Regular cardiac myocyte (primary cell): ENCODE measurements at places on chromosomes 1 and 21. TPM values are rescaled to one million over a fixed set of nuclear protein-coding genes. Genes with fewer than 3 reads are reported as not detected.

Gene AK5
- total RNA-seq: 77.0 and 80.9 TPM in 2 replicates

Gene NUP210L
- total RNA-seq: under 0.01 and 0.28 TPM in 2 replicates

Gene ADAM30
- not detected in 2 replicates for total RNA-seq

Gene RSRP1
- 101 and 162 TPM in 2 replicates for total RNA-seq

Gene ANKRD65
- under 0.01 TPM in 2 replicates for total RNA-seq

Gene DPT
- total RNA-seq: under 0.01 TPM in 1 of 2 replicates, not detected in the other

Gene SLAMF1
- not detected in 2 replicates for total RNA-seq

Gene CDA
- total RNA-seq: 0.85 TPM in 1 of 2 replicates, not detected in the other

Gene ALX3
- total RNA-seq: not detected in 2 replicates

Gene CCDC185
- total RNA-seq: under 0.01 TPM in 1 of 2 replicates, not detected in the other

Gene LCE1F
- not detected in 2 replicates for total RNA-seq

Gene SHISAL2A
- under 0.01 TPM in 1 of 2 replicates, not detected in the other for total RNA-seq

Gene PRAMEF17
- not detected in 2 replicates for total RNA-seq

Gene PADI1
- under 0.01 and 0.28 TPM in 2 replicates for total RNA-seq

Gene GJA9
- not detected in 2 replicates for total RNA-seq

Gene FAM3B
- total RNA-seq: 0.28 TPM in 1 of 2 replicates, not detected in the other

Gene PGLYRP4
- total RNA-seq: not detected in 2 replicates

Gene GBP2
- 10.9 and 52.1 TPM in 2 replicates for total RNA-seq

Gene MX1
- 1.9 and 10.7 TPM in 2 replicates for total RNA-seq

Gene STUM
- under 0.01 TPM in 1 of 2 replicates, not detected in the other for total RNA-seq

Gene SYT14
- total RNA-seq: 1.2 and 2.0 TPM in 2 replicates

Gene TCEANC2
- 3.1 and 3.6 TPM in 2 replicates for total RNA-seq

Gene LCE2C
- total RNA-seq: not detected in 2 replicates

Gene LRRC39
- total RNA-seq: 0.38 and 1.4 TPM in 2 replicates

Gene ARHGEF10L
- total RNA-seq: 18.6 and 20.1 TPM in 2 replicates

Gene RGS8
- 0.28 TPM in 1 of 2 replicates, not detected in the other for total RNA-seq

Gene CFHR5
- total RNA-seq: not detected in 2 replicates

Gene RASAL2
- 20.1 and 27.9 TPM in 2 replicates for total RNA-seq

Gene KRTAP19-5
- total RNA-seq: not detected in 2 replicates

Gene RORC
- not detected in 2 replicates for total RNA-seq

Gene GIPC2
- total RNA-seq: 3.5 and 5.9 TPM in 2 replicates

Gene UQCRH
- 491 and 703 TPM in 2 replicates for total RNA-seq

Gene FHAD1
- total RNA-seq: 0.19 and 1.1 TPM in 2 replicates

Gene FAM167B
- 0.38 and 2.0 TPM in 2 replicates for total RNA-seq

Gene COL16A1
- total RNA-seq: 14.2 and 97.5 TPM in 2 replicates

Gene ZNF683
- total RNA-seq: not detected in 2 replicates

Gene C1QA
- total RNA-seq: not detected in 2 replicates

Gene TMEM79
- 1.3 and 1.4 TPM in 2 replicates for total RNA-seq

Gene HCN3
- total RNA-seq: 0.19 and 0.85 TPM in 2 replicates

Gene LYPLA2
- 29.3 and 52.0 TPM in 2 replicates for total RNA-seq

Gene PPIAL4G
- not detected in 2 replicates for total RNA-seq

Gene LDLRAD1
- total RNA-seq: not detected in 2 replicates

Gene CYP4X1
- total RNA-seq: under 0.01 and 1.7 TPM in 2 replicates

Gene HES3
- not detected in 2 replicates for total RNA-seq

Gene FAM43B
- total RNA-seq: 0.28 TPM in 1 of 2 replicates, not detected in the other

Gene GOLT1A
- total RNA-seq: not detected in 2 replicates

Gene SDF4
- total RNA-seq: 90.1 and 109 TPM in 2 replicates

Gene ZMYND12
- total RNA-seq: 0.38 and 1.4 TPM in 2 replicates

Gene MXRA8
- total RNA-seq: 121 and 141 TPM in 2 replicates

Gene MAEL
- total RNA-seq: not detected in 2 replicates
